CD8-positive, alpha-beta T cell (primary cell): ENCODE measurements at places on chromosomes 7 and 10.

GRCh38 chr10:2077231-2077630, 339.9 kb upstream of the ADARB2 start:
- DNase-seq = no peak

DNA sequence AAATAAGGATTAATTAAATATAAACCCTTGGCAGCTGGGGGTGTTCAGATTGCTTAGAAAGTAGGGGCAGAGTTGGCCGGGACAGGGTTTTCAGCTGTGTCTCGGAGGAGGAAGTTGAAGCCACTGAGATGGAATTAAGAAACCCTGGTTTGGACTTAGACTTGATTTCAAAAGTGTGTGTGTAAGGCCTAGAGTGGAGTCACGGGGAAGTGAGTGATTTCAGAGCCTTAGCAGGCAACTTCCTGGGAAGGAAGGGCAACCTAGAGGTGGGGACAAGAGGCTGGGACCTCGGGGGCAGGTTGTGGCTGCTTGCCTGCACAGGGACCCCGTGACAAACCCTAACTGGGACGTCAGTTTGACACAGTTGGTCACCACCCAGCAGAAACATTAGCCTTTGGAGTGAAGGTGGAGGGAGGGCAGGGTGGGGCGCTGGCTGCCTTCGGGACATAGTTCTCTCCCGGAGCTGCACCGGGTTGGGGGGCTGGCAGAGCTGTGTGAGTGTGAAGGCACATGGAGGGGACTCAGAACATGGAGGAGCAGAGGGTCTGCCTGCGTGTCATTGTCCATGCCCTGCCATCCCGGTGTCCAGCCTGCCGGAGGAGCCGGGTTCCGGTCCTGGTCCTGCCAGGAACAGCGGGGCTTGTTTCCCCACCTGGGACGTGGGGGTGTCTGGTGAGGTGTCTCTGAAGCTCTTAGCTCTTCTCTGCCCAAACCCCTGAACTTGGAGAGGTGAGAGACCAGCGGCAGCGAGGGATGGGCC, 1.8 kb downstream of the BRI3 start:
- DNase-seq = no peak

GRCh38 chr7:4871056-4871680, 9.3 kb upstream of the PAPOLB start:
- no peak for DNase-seq

GRCh38 chr7:55163733-55164132, 144.9 kb downstream of the EGFR start:
- no peak for DNase-seq

GRCh38 chr7:211033-211714, 18.8 kb downstream of the FAM20C start:
- DNase-seq = no peak

DNA sequence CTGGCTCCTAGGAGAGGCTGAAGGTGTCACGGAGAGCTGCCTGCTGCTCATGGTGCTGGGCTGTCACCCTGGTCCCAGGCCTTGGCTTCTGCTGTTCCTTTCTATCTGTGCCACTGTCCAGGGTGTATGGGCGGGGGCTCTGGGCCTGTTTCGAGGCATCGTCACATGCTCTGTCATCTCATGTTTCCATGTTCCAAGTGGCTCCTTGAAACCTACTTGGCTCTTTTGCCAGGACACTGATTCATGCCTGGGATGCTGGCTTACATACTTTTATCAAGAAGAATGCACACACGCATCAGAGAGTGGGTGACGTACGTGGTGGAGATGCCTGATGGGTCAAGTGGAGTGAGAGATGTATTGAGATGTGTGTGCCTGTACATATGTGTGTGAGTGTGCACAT, 50.9 kb downstream of the ADCY1 start:
- no peak for DNase-seq

GRCh38 chr7:86768967-86769760, 125.5 kb downstream of the GRM3 start:
- DNase-seq = no peak

- peak; percentile 57 for DNase-seq
Measured at GRCh38 chr10:87092376-87092860, 2.2 kb downstream of the GLUD1 start.

GRCh38 chr10:62154231-62154630, 114.4 kb downstream of the RTKN2 start:
- no peak for DNase-seq

DNA sequence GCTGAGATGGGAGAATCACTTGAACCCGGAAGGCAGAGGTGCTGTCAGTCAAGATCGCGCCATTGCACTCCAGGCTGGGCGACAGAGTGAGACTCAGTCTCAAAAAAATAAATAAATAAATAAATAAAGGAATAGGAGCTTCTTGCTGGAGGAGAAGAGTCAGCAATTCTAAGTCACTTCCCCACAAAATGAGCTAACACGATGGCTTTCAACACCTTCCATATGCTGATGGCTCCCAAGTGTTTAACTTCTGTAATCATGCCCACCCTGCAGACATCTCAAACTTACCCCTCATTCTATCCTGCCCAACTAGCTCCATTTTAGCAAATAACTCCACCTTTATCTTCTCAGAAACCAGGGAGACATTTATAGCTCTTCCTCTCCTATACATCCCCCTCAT, 21.2 kb downstream of the PSAP start:
- DNase-seq = no peak

DNA sequence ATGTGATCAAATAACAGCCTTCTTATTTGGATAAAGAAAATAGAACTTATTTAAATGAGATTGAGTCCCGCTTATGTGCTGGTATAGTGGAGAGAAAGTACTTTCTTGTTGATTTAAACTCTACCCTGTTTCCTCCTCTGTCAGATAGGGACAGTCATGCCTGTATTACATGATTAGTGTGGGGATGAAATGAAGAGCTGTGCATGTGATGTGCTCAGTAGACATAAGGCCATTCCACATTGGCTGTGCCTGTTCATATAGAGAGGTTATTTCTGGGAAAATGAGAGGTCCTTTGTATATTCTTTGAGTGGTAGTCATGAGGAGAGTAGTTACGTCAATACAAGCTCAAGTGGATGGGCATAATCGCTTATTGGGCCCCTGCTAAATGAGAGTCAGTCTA, 5.7 kb downstream of the MTURN start:
- no peak for DNase-seq

- no peak for DNase-seq
Measured at GRCh38 chr10:5609952-5610616, 56.3 kb downstream of the ASB13 start.

- DNase-seq = no peak
Measured at GRCh38 chr7:41029072-41029499, 673.8 kb downstream of the INHBA start.

GRCh38 chr7:149644754-149645153, 128.6 kb downstream of the ZNF467 start:
- DNase-seq = no peak

GRCh38 chr10:128367807-128368206, 241.6 kb upstream of the MKI67 start:
- DNase-seq = no peak

- no peak for DNase-seq
Measured at GRCh38 chr10:90930070-90930837, 9.4 kb upstream of the ANKRD1 start.

- no peak for DNase-seq
Measured at GRCh38 chr7:93160410-93160809, 12.2 kb upstream of the SAMD9L start.

DNA sequence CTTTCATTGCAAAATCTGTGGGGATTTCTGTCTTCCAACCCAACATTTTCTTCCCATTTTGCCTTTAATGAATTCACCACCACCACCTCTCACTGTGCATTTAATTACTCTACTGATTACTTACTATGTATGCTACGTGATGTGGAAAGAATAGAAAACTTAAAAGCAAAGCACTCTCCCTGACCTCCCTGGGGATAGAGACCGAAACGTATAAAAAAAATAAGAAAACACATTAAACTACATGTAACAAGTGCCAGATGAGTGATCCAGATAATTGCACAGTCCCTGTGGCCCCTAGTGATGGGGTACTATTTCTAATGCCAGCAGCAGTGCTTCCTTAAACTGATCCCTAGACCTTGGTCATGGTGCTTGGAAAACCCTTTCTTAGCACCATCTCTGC, 478.4 kb downstream of the NRG3 start:
- DNase-seq = no peak

- DNase-seq = no peak
Measured at GRCh38 chr7:42574685-42575084, 337.2 kb downstream of the C7orf25 start.

- DNase-seq = no peak
Measured at GRCh38 chr10:131113165-131113564, 198.4 kb downstream of the TCERG1L start.

DNA sequence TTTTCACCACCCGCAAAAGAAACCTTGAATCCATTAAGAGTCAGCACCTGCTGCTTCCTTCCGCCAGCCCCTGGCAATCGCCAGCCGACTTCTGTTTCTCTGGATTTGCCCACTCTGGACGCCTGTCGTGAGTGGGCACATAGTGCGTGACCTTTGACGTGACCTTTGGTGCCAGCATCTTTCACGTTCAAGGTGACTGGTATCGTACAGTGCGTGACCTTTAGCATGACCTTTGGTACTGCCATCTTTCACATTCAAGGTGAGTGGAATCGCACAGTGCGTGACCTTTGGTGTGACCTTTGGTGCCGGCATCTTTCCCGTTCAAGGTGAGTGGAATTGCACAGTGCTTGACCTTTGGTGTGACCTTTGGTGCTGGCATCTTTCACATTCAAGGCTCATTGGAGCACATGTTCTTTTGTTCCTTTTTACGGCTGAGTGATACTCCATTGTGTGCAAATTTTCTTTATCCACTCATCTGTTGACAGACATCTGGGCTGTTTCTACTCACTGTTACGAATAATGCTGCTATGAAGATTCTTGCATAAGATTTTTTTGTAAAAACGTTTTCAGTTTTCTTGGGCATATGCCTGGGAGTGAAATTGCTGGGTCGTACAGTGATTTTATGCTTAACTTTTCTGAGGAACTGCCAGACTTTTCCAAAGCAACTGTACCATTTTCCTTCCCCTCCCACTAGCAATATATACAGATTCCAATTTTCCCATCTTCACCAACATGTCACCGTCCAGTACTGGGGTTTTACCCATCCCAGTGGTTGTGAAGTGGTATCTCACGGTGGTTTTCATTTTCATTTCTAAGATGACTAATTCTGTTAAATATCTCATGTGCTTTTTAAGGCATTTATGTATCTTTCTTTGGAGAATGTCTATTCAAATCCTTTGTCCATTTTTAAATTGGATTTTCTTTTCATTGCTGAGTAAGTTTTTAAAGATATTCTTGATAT, 145.3 kb downstream of the DIP2C start:
- no peak for DNase-seq

- DNase-seq = no peak
Measured at GRCh38 chr10:112148331-112148730, 35.2 kb downstream of the GPAM start.

- no peak for DNase-seq
Measured at GRCh38 chr10:61304746-61305145, 148.4 kb downstream of the TMEM26 start.

DNA sequence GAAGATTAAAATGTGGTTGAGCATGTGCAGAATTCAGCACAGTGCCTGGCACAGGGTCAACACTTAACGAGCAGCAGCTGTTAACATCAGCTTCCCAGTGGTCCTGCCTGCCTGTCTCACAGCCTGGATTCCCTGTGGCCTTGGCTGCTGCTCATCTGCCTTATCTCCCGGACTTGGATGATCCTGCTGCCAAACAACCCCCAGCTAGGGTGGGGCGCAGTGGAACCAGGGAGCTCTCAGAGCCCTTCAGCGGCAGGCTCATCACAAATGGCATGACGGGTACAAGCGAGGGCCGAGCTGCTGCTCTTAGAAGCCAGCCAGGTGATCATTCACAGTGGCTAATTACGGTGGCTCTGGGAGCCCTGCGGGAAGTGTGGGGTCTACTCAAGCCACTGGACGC, 13.0 kb upstream of the SMARCD3 start:
- DNase-seq = no peak

- no peak for DNase-seq
Measured at GRCh38 chr10:60479305-60480020, 89.8 kb upstream of the ANK3 start.

DNA sequence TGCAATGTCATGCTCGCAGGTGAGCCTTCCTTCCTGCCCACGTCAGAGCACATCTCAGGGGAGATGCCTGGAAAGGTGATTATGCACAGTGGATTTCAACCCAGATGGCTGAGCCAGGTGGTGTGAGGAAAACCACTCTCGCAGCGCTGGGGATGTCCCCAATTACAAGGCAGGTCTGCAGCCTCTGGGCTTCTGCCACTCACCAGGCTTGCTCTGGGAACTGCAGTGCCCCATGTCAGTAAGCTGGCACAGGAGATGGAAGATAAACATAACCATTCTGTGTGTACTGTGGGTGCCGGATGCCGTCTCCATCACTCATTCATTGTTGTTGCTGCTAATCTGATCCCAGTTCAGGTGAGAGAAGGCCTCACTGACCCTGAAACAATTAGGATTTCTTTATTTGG, 222.9 kb upstream of the PITRM1 start:
- no peak for DNase-seq

DNA sequence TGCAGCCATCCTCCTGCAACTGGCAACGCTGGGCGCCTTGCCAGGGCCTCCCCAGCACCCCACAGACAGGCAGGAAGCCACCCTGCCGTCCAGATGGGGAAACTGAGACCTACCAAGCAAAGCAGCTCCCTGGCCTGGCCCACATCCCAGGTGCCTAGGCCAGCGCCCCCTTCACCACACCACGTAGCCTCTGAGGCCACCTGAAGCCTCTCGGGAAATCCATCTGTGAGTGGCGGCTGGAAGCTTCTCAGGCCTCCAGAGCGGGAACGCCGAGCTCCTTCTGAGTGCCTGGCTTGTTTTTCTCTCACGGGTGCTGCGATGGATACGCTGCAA, 58.7 kb downstream of the UNCX start:
- no peak for DNase-seq

DNA sequence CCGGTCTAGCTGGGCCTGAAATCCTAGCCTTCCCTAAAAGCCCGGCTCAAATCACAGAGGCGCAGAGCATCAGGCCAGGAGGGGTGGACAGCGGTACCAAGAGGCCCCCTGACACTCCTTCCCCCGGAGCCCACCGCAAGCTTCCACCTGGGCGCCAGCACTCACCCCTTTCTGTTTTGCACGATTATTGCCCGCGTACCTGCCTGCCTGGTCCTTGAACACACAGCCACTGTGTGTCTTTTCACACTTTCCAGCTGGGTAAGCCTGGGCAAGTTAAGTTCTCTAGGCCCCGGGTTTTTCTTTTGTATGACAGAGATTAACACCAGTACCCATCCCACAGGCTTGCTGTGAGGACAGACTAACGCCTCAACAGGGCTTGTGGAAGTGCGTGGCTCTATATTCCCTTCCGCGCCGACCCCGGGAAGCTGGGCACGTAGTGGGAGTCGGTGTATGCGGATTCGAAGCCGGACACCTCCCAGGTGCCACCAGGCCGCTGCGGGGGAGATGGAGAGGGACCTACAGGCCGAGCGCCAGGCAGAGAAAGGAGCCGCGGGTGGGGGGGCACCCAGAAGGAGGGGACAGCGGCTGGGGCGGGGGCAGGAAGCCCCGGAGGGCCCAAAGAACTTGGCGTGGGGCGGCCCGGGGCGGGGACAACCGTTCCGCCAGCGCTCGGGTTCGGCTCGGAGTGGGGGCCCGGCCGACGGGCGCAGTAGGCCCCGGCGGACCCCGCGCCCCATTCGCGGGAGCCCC, 792 bp downstream of the ZNF746 start:
- DNase-seq = peak; percentile 61
